ENCODE measurements at places on chromosomes 2 and 18. TPM values are rescaled to one million over a fixed set of nuclear protein-coding genes. Genes with fewer than 3 reads are reported as not detected.
A peak's percentile ranks its signal among the peaks of the same experiment; 100 is the strongest.

EFHD1 gene
- 1.1 TPM for total RNA-seq

- H3K27me3 ChIP-seq = peaks cover 41% of the 10 kb centered on the region
- no peak overlapping the region for H3K4me3 ChIP-seq
- no peak overlapping the region for H3K27ac ChIP-seq
- H3K4me1 ChIP-seq = peaks cover 4% of the 10 kb centered on the region
These were observed 45.6 kb upstream of the GREB1L start for GRCh38 chr18:21196426-21196825.

SLC9A4 gene
- 0.12 TPM for total RNA-seq

TSPYL6 gene
- not detected for total RNA-seq

DNA sequence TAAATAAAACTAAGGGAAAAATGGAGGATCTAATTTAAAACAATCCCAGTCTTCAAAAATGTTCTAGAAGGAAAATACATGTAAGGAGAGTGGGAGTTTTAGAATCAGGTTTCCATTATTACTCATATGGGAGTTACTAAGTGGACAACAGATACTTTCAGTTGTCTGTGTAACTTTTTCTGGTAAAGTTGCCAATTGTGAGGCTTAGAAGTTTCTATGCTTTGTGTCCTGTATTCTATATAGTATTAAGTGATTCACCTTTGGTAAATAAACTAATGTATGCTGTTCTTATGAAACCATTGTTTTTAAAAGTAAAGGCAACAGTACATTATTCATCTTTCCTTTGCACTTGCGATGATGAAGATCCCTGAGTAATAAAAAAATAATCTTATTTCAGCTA, 274.9 kb downstream of the NR4A2 start:
- DNase-seq = no peak
- no peaks in the 10 kb centered on the region for H3K4me1 ChIP-seq
- H3K27me3 ChIP-seq = peaks cover 19% of the 10 kb centered on the region
- no peak overlapping the region for H3K27ac ChIP-seq
- H3K4me3 ChIP-seq = no peak overlapping the region

TMEM247 gene
- total RNA-seq = not detected

EPB41L3 gene
- total RNA-seq = 1.9 TPM

DNA sequence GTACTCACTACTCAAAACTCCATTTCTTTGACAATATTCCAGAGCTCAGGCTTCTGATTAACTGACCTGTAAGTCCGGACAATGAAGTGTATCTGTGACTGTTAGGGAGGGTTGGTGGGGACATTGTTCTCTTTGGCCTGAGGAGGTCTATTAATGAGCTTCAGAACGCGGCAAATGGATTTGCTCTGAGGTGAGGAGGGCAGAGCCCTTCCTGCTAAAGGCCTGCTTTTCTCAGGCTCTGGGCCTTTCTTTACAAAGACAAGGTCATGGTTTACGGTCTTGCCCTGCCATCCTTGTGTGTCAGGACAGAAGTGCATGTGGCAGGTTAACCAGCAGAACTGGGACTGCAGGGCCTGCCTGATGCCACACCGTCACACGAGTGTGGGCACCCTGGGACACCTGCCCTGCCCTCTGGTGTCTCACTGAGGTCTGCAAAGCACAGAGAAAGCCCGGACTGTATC, 7.2 kb downstream of the ALKAL2 start:
- no peak for DNase-seq
- H3K27ac ChIP-seq = no peak overlapping the region
- no peak overlapping the region for H3K4me3 ChIP-seq
- peaks cover 9% of the 10 kb centered on the region for H3K36me3 ChIP-seq

- H3K36me3 ChIP-seq = no peaks in the 10 kb centered on the region
- no peak overlapping the region for H3K27ac ChIP-seq
- DNase-seq = no peak
- H3K27me3 ChIP-seq = peaks cover 10% of the 10 kb centered on the region
These were observed 197.7 kb upstream of the SH3BP4 start for GRCh38 chr2:234754126-234754525.

- no peak for DNase-seq
- no peaks in the 10 kb centered on the region for H3K27me3 ChIP-seq
- no peak overlapping the region for H3K27ac ChIP-seq
These were observed 167.7 kb downstream of the TDRD15 start for GRCh38 chr2:21291426-21291825.

- H3K4me1 ChIP-seq = no peaks in the 10 kb centered on the region
- H3K27ac ChIP-seq = no peak overlapping the region
- no peak overlapping the region for H3K4me3 ChIP-seq
- no peaks in the 10 kb centered on the region for H3K36me3 ChIP-seq
- no peak for DNase-seq
These were observed 31.5 kb upstream of the NCKAP5 start for GRCh38 chr2:133599811-133600210.

GRCh38 chr18:42976869-42977590, 138.5 kb downstream of the RIT2 start:
- H3K4me3 ChIP-seq = no peak overlapping the region
- H3K27me3 ChIP-seq = no peaks in the 10 kb centered on the region
- no peaks in the 10 kb centered on the region for H3K4me1 ChIP-seq
- no peaks in the 10 kb centered on the region for H3K36me3 ChIP-seq
- H3K27ac ChIP-seq = no peak overlapping the region

ANO7 gene
- 0.16 TPM for total RNA-seq

- no peak overlapping the region for H3K27ac ChIP-seq
- DNase-seq = no peak
These were observed 43.7 kb downstream of the FRZB start for GRCh38 chr2:182822733-182823132.

GRCh38 chr2:151096235-151096634, 165.4 kb downstream of the RBM43 start:
- no peaks in the 10 kb centered on the region for H3K4me1 ChIP-seq
- no peaks in the 10 kb centered on the region for H3K36me3 ChIP-seq
- peaks cover 24% of the 10 kb centered on the region for H3K27me3 ChIP-seq
- no peak for DNase-seq

DNA sequence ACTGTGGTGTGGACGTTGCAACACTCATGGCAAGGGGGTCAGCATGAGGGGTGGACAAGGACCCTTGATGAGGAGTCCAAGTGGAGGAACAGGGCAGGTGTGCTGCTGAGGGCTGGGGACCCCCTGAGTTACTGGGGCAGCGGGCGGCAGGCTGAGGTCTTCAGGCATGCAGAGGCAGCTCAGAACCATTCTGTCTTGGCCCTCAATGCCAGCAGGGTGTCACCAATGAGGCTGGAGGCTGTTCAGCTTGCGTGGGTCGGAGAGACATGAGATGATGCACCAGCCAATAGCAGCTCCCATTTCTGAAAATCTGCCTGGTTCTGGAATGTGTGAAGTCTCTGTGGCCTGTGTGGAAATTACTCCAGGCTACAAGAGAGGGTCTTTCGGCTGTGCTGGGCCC, 105.4 kb downstream of the INHBB start:
- no peak for DNase-seq
- H3K27me3 ChIP-seq = peaks cover 62% of the 10 kb centered on the region
- H3K27ac ChIP-seq = no peak overlapping the region
- peaks cover 4% of the 10 kb centered on the region for H3K36me3 ChIP-seq
- H3K4me1 ChIP-seq = no peaks in the 10 kb centered on the region

DNA sequence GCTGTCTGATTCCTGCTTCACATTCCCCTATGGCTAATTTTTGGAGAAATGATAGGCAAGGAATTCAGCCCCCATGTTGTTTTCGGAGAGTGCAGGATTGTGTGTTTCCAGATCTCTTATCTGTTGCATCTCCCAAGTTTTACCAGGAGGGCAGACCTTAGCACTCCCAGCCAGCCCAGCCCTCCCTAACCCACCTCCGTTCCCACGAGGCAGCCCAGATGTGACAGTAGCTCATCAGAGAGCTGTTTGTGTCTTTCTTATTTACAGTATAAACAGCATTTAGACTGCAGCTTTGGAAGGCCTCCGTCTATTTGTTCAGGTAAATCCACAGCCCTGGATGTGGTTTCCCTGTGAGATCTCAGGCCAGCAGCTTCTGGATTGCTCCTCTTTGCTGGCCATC, 91.6 kb downstream of the THNSL2 start:
- no peak overlapping the region for H3K27ac ChIP-seq
- DNase-seq = no peak
- no peak overlapping the region for H3K4me3 ChIP-seq
- H3K4me1 ChIP-seq = no peaks in the 10 kb centered on the region
- peaks cover 34% of the 10 kb centered on the region for H3K27me3 ChIP-seq
- no peaks in the 10 kb centered on the region for H3K36me3 ChIP-seq

MC4R gene
- not detected for total RNA-seq

- H3K27ac ChIP-seq = no peak overlapping the region
- no peak for DNase-seq
- H3K36me3 ChIP-seq = peaks cover 14% of the 10 kb centered on the region
- peaks cover 89% of the 10 kb centered on the region for H3K27me3 ChIP-seq
- H3K4me3 ChIP-seq = no peak overlapping the region
- peaks cover 33% of the 10 kb centered on the region for H3K4me1 ChIP-seq
These were observed 8.0 kb downstream of the SIX3 start for GRCh38 chr2:44949329-44950151.

DNER gene
- total RNA-seq = 0.22 TPM

DNA sequence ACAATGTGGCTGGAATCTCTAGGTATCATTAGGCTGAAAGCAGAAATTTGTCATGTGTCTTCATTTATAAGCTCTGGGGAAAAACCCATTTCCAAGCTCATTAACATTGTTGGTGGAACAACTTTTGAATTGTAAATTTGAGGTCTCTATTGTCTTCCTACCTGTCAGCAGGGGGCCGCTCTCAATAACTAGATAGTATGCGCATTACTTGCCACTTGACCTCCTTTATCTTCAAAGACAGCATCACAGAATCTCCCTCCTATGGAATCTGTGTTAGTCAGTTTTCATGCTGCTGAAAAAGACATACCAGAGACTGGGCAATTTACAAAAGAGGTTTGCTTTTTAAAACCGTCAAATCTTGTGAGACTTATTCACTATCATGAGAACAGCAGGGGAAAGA, 223.1 kb downstream of the CALCRL start:
- no peaks in the 10 kb centered on the region for H3K4me1 ChIP-seq
- DNase-seq = no peak
- no peaks in the 10 kb centered on the region for H3K27me3 ChIP-seq
- H3K27ac ChIP-seq = no peak overlapping the region
- peaks cover 2% of the 10 kb centered on the region for H3K36me3 ChIP-seq
- H3K4me3 ChIP-seq = no peak overlapping the region

DNA sequence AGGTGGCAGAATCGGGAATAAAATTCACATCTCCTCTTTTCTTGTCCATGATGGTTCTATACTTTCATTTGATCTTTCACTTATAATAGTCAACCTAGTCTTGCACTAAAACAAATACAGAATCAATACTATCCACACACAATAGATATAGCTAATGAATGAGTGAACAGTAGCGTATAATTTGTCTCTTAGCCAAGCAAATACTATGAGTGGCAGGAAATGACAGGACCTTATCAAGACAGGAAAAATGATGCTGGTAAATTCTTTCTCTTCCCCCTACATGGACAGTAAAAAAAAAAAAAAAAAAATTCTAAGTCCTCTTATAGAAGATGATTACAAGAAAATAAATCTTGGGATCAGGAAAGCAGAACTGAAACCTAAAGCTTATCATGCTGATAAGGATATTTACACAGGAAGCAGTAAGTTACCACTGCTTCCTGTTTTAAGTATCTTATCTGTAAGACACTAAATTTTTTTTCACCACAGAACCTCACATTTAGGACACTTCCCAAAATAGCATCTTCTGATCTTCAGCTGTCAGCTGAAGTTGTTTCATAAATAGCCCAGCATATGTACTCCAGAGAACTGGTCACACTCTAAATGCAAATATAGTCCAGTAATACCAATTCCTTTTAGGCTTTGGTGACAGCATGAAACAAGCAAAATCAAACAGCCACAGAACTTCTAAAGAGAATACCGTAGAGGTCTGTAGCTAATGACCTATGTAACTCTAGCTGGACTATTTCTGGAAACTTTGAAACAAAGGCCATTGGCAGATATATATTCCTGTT, 27.0 kb downstream of the IRS1 start:
- H3K27ac ChIP-seq = no peak overlapping the region
- no peak for DNase-seq
- H3K4me3 ChIP-seq = peak overlapping the region; percentile 69
- peaks cover 16% of the 10 kb centered on the region for H3K4me1 ChIP-seq
- H3K27me3 ChIP-seq = no peaks in the 10 kb centered on the region
- no peaks in the 10 kb centered on the region for H3K36me3 ChIP-seq

DNA sequence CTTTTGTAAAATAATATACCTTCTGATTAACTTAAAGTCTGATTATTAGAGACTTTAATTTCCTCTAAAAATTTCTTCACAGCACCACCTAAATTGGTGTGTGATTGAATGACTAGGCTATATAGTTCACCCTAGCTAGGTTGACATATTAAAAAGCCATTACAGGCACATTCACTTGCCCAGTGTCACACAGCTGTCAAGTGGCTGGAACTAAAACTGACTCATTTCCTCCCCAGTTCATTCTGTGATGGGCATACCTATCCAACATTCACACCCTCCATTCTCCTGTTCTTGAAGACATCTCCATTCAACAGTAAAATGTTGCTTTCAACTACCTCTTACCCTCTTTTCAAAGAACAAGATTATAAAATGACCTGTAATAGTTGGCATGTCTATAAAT, 334.5 kb downstream of the ARHGAP15 start:
- no peak for DNase-seq
- no peak overlapping the region for H3K27ac ChIP-seq
- peaks cover 28% of the 10 kb centered on the region for H3K4me1 ChIP-seq
- H3K4me3 ChIP-seq = no peak overlapping the region
- no peaks in the 10 kb centered on the region for H3K36me3 ChIP-seq
- H3K27me3 ChIP-seq = no peaks in the 10 kb centered on the region
